DMS79 (cell line): ENCODE measurements at places on chromosomes 7 and 10.

DNA sequence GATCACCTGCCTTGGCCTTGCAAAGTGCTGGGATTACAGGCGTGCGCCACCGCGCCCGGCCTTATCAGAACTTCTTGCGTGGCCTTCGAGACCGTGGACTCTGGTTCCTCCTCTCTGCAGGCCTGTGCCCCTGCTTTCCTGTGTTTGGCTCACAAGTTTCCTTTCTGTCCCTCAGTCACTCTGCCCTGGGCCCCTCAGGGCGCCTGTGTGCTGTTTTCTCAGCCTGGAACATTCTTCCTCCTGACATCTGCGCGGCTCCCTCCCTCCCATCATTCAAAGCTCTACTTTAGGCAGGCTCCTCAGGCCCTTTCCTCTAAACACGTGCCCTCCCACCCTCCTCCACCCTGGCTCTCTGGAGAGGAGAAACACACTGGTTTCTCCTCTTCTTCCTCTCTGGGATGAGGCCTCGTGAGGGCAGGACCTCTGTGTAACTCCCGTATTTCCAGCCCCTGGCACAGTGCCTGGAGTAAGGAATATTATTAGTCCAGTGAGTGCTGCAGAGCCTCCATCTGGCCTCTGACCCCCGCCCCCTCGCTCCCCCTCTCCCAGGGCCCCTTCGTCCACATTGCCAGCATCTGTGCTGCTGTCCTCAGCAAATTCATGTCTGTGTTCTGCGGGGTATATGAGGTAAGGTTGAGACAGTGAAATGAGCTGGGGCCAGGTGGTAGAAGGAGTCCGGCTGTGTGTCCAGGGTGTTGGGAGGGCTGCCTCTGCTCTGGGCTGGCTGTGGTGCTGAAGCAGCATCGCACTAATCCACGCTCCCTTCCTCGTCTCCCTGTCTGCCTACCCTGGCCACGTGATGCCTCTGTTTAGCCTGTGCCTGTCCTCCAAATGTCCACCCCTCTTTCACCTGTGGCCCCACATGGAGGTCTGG lies 7.1 kb downstream of the CLCN1 start:
- no peak for DNase-seq

- DNase-seq, result no peak
Measured at GRCh38 chr10:27642023-27642589, 103.5 kb downstream of the MKX start.

DNA sequence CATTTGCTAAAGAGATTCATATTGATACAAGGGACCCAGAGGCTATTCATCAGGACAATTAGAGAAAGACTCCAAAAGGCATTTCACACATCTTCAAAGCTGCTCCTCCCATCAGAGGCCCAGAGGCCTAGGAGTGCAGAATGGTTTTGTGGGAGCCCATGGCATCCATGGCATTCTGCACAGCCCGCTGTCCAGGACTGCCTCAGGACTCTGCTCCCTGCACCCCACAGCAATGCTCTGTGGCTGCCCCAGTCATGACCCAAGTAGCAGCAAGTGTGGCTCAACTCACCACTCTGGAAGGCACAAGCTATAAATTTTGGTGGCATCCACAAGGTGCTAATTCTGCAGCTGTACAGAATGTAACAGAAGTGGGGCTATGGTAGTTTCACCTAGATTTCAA lies 38.5 kb downstream of the ZNF438 start:
- no peak for DNase-seq

DNA sequence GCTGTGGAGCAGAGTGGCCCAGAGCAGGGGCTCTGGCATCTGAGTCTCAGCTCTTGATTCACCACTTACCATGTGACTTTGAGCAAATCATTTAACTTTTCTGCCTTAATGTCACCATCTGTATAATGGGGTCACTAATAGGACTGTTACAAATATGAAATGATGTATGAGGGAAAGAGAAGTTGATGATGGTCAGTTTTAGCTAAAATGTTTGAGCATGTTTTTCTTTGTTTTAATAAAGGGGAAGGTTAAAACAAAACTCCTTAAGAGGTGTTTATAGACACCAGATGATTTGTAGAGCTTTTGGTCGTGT lies 81.0 kb downstream of the CCNY start:
- no peak for DNase-seq

GRCh38 chr7:130144312-130145171 lies 60.7 kb downstream of the TMEM209 start:
- no peak for DNase-seq
